ENCODE measurements at places on chromosomes 2 and 18.

GRCh38 chr2:88967844-88968243 is 276.4 kb downstream of the RPIA start:
- DNase-seq = no peak

- peak; percentile 7 for DNase-seq
Measured at GRCh38 chr2:27123302-27124150, at the start of gene ABHD1. Gene ABHD1 (plus strand): TSS chr2:27123815. CDS start chr2:27123949, 134 bp downstream.

GRCh38 chr2:230668184-230668938 is 44.3 kb upstream of the CAB39 start:
- peak; percentile 31 for DNase-seq

DNA sequence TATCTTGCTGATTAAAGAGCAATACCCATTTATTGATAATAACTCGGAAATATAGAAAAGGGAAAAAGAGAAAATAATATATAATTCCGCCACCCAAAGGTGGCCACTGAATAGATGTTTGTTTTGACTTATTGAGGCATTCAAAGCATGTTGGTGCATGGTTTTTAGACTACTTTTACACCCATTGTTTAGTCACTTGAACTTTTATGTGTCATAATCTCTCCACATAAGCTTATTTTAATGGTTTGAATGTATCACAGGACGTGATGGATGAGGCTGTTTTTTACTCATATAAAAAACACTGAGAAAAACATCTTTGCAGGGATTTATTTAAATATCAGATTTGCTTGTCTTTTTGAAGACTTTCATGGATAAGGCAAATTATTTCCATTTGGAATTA is 120.4 kb downstream of the ACKR3 start:
- peak; percentile 37 for DNase-seq

GRCh38 chr2:12064153-12064552 is 317.7 kb downstream of the LPIN1 start:
- DNase-seq = no peak
